ENCODE measurements at places on chromosomes 2 and 18. TPM values are rescaled to one million over a fixed set of nuclear protein-coding genes. Genes with fewer than 3 reads are reported as not detected.
A peak's percentile ranks its signal among the peaks of the same experiment; 100 is the strongest.

DNA sequence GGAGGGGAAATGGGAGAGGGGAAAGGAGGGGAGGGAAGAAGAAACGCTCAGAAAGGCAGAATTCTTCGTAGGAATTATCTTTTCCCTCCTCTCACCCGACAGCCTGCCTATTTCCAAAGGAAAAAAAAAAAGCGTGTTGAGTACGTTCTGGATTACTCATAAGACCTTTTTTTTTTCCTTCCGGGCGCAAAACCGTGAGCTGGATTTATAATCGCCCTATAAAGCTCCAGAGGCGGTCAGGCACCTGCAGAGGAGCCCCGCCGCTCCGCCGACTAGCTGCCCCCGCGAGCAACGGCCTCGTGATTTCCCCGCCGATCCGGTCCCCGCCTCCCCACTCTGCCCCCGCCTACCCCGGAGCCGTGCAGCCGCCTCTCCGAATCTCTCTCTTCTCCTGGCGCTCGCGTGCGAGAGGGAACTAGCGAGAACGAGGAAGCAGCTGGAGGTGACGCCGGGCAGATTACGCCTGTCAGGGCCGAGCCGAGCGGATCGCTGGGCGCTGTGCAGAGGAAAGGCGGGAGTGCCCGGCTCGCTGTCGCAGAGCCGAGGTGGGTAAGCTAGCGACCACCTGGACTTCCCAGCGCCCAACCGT lies at the start of gene GAD1:
Gene GAD1 (plus strand): TSS at position 384 of the 589 bp plus-strand sequence. CDS start 1,705 bp downstream, outside the sequence.
- H3K27ac ChIP-seq = no peak within 1 kb of the TSS
- peak within 1 kb of the TSS; percentile 48 for H3K4me3 ChIP-seq
- peaks cover 3% of the 10 kb centered on the region for H3K4me1 ChIP-seq
- DNase-seq = peak; percentile 49

Gene KLHL29
- 4.9 TPM for total RNA-seq

- no peak overlapping the region for H3K27ac ChIP-seq
- H3K4me1 ChIP-seq = no peaks in the 10 kb centered on the region
- H3K4me3 ChIP-seq = no peak overlapping the region
- H3K36me3 ChIP-seq = peaks cover 6% of the 10 kb centered on the region
Observed at GRCh38 chr18:63329431-63330145, 10.0 kb upstream of the BCL2 start.

Gene BOLL
- not detected for total RNA-seq

GRCh38 chr2:67476809-67477790 lies 80.0 kb downstream of the ETAA1 start:
- no peak overlapping the region for H3K4me3 ChIP-seq
- DNase-seq = peak; percentile 57

Gene STAT4
- total RNA-seq = 0.51 TPM

Gene UGT1A3
- not detected for total RNA-seq

GRCh38 chr2:80496775-80497174 lies 192.2 kb upstream of the LRRTM1 start:
- H3K4me3 ChIP-seq = no peak overlapping the region
- H3K27ac ChIP-seq = no peak overlapping the region
- H3K36me3 ChIP-seq = no peaks in the 10 kb centered on the region
- H3K4me1 ChIP-seq = peaks cover 2% of the 10 kb centered on the region

GRCh38 chr2:165803123-165803760 lies 9.2 kb upstream of the GALNT3 start:
- no peak overlapping the region for H3K27ac ChIP-seq
- H3K27me3 ChIP-seq = no peaks in the 10 kb centered on the region
- DNase-seq = no peak
- no peaks in the 10 kb centered on the region for H3K36me3 ChIP-seq

Gene ASB3
- total RNA-seq = 32.6 TPM

DNA sequence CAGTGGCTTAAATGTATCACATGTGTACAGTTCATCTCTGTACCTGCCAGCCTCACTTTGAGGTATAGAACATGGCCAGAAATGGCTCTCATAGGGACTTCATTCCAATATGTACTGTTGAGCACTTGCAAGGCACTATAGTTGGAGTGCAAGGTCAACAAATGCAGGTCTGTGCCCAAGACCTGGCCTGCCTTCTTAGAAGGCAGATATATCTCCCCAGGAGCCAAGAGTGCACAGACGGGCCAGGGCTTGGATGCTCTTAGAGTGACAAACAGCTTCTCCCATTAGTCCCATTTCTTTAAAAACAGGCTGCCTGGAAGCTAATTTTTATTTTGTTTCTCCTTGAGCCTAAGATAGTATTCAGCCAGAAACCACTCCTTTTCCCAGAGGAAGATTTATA lies 7.3 kb downstream of the TEX261 start:
- no peaks in the 10 kb centered on the region for H3K27me3 ChIP-seq
- no peak overlapping the region for H3K27ac ChIP-seq
- H3K4me1 ChIP-seq = no peaks in the 10 kb centered on the region
- H3K4me3 ChIP-seq = no peak overlapping the region

Measured in fibroblast of lung (primary cell).